ENCODE measurements at places on chromosomes 3 and 15.

- DNase-seq = no peak
Measured at GRCh38 chr3:55526332-55527030, 39.4 kb upstream of the WNT5A start.

- DNase-seq = no peak
Measured at GRCh38 chr15:83694015-83694414, 40.1 kb downstream of the ADAMTSL3 start.

- DNase-seq = no peak
Measured at GRCh38 chr15:100183921-100184495, 157.8 kb downstream of the ADAMTS17 start.

GRCh38 chr3:13047296-13048165 lies 25.7 kb downstream of the IQSEC1 start:
- no peak for DNase-seq

DNA sequence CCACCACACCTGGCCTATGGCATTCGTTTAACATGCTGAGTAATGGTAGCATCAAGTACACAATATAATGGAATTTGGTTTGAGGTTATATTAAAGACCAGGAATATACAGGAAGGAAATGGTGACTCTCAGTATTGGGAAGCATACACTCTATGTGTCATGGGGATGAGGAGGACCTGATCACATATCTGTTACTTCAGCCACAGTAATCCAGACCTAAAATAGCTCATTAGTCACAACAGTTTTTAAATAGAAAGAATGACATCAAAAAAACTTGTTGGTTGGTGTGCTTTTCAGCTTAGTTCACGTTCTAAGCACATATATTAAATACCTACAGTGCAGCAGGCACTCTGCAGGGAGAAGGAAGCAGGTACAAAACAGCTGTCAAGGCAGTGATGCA lies 52.5 kb upstream of the ATP2C1 start:
- no peak for DNase-seq

DNA sequence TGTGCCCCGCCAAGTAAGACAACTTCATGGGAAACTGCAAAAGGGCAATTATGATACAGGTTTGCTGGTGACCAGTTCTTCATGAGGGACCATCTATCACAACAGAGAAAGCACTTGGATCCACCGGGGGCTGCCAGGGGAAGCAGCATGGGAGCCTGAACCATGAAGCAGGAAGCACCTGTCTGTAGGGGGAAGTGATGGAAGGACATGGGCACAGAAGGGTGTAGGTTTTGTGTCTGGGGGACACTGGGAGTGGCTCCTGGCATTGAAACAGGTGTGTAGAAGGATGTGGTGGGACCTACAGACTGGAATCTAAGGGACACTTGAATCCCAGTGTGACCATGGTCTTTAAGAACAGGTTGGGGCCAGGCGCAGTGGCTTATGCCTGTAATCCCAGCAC lies 22.6 kb downstream of the MKRN2 start:
- DNase-seq = no peak

DNA sequence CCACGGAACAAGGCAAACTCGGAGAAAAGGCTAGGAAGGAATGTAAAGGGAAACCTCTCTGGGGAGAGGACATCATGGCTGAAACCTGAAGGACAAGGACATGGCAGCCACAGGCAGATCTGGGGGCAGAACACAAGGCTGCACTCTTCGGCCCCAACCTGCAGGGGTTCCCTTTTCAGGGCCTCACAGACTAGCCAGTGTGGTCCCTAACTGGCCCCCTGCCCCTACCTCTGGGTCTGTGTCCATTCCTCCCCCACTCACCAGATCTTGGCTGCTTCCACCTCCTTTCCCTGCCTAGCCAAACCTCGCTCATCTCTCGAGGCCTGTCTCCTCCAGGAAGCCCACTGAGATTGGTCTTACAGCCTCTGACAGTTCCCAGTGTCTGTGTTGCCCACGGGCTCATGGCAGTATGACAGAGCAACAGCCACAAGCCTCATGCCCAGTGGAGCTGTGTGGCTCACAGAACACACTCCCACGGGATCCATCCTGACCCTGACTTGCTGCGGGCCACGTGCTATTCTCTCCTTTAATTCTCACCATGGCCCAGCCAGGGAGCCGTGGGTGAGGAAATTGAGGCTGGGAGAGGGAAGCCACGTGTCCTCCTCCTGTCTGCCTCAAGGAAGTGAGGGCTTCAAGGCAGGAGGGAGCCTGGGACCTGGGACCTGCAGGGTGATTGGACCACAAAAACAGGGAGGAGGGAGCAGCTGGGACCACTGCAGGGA lies 26.5 kb downstream of the WNT7A start:
- DNase-seq = no peak

GRCh38 chr3:148992027-148992634 lies 791 bp downstream of the GYG1 start:
- peak; percentile 40 for DNase-seq

- no peak for DNase-seq
Measured at GRCh38 chr3:155102329-155102728, 22.2 kb downstream of the MME start.

- no peak for DNase-seq
Measured at GRCh38 chr3:45758871-45759270, 37.5 kb downstream of the SLC6A20 start.

GRCh38 chr3:151347432-151347831 lies 18.1 kb upstream of the P2RY13 start:
- DNase-seq = no peak

GRCh38 chr3:51961602-51962569 lies 5.4 kb downstream of the PCBP4 start:
- no peak for DNase-seq

GRCh38 chr3:161150001-161150525 lies 44.9 kb upstream of the B3GALNT1 start:
- no peak for DNase-seq

DNA sequence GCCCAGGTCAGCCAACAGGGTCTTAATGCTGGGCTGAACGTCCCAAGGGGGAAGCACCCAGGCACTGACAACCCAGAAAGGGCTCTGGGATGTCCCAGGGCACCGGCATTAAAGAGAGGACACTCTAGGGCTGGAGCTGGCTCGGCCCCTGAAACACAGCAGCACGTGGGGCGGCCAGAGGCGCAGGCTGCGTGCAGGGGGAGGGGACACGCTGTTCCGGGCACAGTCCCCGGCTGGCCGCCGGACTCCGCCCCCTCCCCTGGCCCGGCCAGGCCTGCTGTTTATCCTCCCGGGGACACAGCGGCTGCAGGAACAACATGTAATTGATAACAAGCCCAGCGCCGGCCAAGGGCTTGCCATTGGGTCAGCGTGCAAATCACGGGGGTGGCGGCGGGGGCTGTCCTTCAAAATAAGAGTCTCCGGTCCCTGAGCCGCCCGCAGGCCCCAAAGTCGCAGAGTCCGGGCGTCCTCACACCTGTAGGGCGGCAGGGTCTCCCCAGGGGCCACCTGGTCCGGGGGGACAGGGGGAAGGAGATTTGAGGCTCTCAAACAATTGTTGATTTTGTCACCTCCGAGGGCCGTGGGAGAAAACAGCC lies 1.3 kb downstream of the KLF15 start:
- DNase-seq = no peak

GRCh38 chr15:89787944-89788343 lies 11.8 kb downstream of the MESP2 start:
- no peak for DNase-seq

DNA sequence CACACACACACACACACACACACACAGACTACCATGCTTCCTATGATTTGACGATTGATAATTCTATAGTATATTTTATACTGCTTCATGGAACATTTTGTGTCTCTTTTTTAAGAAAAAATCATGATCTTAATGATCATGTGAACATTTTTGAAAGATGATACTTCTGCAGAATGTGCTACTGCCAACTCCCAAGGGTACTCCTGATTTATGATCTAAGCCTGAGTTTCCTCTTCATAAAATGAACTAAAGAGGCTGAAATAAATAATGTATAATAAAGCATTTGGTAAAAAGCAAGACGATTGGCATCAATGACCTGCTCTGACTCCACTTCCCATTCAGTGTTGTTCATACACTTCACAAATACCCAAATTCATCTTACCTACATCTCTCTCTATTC lies 333.8 kb upstream of the RBMS3 start:
- DNase-seq = no peak

- DNase-seq = no peak
Measured at GRCh38 chr3:139291276-139292051, 52.4 kb upstream of the MRPS22 start.

GRCh38 chr3:51720292-51721061 lies 13.6 kb downstream of the GRM2 start:
- DNase-seq = no peak

GRCh38 chr3:45599984-45600650 lies 5.6 kb downstream of the LIMD1 start:
- no peak for DNase-seq

DNA sequence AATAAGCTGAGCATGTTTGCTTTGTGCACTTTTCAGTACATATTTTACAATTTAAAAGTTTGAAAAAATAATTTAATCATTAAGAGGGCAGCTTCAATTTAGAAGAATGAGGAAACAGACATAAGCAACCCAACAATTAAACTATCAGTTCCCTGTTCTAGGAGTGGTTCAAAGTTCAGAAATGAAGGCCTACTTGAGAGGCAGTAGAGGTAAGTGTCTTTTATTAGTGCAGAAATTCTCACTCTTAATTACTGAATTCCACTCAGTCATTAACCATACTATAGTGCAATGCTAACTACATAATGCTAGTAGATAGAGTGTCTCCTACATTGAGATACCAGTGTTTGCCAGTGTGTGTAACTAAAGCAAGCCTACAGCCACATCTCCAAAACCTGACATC lies 73.1 kb downstream of the TNIK start:
- DNase-seq = no peak

DNA sequence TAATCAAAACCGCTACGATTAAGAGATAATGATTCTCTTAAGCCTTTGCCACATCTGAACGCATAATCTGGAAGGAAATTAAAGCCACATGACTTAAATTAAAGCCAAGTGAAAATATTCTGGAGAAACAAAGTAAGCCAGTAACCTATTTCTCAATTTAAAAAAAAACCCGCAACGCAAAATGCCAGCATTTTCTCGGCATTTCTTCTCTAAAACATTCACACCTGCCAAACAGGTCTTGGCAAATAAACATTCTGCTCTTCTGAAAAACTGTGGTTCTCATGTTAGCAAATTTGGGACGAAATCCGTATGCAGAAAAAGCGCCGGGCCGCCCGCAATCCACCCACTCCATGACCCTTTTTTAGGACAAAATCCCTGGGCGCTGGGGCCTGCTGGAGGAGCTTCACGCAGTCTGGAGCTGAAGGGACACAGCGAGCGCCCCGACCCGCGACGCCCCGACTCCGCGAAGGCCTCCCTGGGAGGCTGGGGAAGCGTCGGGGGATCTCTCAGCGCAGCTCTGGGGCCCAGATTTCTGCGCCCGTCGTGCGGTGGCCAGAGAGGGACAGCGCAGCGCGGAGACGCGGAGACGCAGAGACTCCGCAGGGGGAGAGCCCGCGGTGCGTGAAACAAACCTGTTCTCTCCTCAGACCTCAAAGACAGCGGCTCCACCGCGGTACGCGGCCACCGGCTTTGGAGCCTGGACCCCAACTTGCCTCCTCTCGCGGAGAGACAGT lies 471 bp downstream of the NKIRAS1 start:
- DNase-seq = no peak

DNA sequence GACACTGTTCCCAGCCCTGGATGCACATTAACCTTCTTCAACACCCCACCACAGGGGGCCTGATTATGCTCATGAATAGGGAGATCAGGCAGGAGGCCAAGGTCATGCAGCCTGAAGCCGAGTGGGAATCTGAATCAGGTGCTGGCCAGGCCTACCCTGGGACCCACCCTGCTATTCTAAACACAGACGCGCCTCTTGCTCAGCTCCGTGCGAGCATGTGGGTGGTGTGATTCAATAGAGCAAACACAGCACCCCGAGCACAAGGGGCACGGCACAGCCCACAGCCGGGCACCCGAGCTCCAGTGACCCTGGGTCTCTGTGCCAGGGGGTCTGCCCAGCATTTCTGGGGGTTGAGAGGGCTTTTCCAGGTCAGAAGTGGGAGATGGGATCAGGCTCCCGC lies 24.6 kb upstream of the GRIP2 start:
- no peak for DNase-seq

DNA sequence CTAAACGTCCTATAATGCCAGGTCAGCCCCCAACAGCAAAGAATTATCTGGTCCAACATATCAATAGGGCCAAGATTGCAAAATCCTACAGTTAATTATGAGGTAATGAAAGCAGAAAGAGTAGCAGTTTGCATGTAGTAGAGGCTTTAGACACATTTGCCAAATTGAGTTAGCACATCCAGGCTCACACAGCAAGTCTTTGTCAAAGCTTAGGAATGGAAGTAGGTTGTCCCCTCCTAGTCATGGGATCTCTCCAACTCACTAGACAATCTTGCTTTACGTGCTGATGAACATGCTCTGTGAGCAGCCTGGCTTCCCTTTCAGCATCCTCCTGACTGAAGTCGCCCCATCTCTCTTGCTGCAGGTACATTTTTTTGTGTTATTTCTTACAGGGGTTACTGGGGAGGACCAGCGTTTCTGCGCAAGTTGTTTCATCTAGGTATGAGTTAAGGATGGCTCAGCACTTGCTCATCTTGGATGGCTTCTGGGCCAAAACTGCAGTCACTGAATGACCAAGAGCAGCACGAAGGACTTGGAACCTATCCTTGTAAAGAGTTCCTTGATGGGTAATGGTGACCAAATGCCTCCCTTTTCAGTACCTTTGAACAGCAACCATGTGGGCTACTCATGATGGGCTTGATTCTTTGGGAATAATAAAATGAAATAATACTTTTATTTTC lies 55.9 kb downstream of the SQOR start:
- no peak for DNase-seq

DNA sequence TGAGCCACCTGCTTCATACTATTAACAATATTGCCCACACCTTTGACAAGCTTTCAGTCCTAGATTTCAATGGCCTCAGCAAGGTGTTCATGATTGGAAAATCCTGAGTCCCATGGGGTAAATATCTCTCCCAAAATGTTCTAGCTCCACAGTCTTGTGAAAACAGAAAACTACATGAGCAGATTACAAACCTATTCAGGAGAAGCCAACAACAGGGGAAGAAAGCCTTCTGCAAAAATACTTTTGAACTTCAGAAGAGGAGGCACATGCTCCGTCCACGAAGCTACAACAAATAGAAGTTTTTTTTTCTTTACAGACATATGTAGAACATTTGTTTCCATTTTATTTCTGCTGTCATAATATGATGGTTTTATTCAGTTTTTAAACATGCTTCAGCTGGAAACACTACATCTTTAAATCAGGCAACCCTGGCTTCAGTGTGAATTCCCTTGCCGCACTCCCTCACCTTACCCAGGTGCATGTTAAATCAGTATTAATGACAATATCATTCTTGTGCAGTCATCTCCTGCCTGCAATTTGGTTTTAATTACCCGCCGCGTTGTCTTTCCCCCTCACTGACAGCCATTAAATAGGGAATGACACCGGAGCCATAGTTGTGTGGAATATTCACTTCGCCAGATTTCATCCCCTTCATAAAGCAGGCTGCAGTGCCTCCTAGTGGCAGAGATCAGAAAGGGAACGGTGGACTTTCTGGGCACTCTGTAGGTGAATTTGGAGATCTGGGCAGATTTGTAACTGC lies 725.5 kb upstream of the ARRDC4 start:
- peak; percentile 6 for DNase-seq

GRCh38 chr15:68241088-68241935 lies 11.8 kb upstream of the CLN6 start:
- no peak for DNase-seq

All from CD4-positive, alpha-beta memory T cell (primary cell).